ENCODE measurements at places on chromosomes 2 and 18.

DNA sequence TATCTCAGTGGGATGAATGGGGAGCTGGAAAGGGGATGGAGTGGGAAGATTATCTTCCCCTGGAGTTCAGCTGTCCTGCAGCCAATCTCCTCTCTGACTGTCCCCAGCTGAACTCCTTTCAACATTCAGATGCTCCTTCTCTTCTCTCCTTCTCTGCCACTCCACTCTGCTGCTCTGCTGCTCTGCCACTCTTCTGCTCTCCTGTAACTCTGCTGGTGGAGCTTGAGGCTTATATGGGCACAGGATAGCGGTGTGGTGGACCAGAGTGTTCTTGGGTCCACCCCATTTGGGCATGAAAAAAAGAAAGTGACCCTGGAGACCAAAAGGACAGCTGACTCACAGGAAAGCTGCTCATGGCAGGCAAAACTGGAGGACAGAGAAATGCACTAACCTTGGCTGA is 26.6 kb downstream of the FAHD2B start:
- DNase-seq: no peak

DNA sequence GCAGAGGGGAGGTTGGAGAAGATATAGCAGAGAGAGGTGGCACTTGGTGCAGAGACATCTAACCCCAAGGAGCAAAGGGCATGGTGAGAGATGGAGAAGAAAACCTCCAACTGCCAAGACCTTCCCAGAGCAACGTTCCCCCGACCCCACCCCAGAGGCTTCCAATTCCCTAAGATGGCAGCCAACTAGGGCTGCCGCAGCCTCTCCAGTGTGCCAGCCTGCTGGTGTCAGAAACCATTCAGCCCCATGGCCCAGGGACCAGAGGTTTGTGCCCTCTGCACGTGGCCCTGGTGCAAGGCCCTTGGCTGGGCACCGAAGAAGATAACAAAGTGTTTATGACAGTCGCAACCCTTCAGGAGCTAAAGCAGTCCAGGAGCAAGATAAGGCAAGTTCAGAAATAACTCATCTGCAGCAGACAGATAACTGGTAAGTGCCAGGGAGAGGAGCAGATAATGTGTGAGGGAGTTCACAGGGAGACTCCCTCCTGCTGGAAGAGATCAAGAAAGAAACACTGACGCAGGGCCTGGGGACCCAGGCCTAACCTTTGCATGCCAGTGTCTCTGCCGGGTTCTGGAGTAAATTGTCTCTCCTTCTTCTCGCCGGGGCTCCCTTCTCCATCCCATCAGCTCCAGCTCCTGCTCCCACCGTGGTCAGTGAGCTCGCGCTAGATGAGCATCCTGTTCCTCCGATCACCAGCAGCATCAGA is 66.1 kb upstream of the ID2 start:
- DNase-seq: no peak

GRCh38 chr2:235146206-235146605 is 194.4 kb downstream of the SH3BP4 start:
- no peak for DNase-seq

- no peak for DNase-seq
These were observed 85.4 kb upstream of the ATG16L1 start for GRCh38 chr2:233165895-233166661.

- no peak for DNase-seq
These were observed 71.5 kb downstream of the CDC42EP3 start for GRCh38 chr2:37599688-37600525.
